Ureter (tissue), 1 donor: ENCODE measurements at places on chromosomes 12 and 14.

GRCh38 chr12:110693731-110694130, 4.8 kb upstream of the HVCN1 start:
- no peak for DNase-seq

- no peak for DNase-seq
Measured at GRCh38 chr14:33539918-33540357, 410.9 kb downstream of the EGLN3 start.

DNA sequence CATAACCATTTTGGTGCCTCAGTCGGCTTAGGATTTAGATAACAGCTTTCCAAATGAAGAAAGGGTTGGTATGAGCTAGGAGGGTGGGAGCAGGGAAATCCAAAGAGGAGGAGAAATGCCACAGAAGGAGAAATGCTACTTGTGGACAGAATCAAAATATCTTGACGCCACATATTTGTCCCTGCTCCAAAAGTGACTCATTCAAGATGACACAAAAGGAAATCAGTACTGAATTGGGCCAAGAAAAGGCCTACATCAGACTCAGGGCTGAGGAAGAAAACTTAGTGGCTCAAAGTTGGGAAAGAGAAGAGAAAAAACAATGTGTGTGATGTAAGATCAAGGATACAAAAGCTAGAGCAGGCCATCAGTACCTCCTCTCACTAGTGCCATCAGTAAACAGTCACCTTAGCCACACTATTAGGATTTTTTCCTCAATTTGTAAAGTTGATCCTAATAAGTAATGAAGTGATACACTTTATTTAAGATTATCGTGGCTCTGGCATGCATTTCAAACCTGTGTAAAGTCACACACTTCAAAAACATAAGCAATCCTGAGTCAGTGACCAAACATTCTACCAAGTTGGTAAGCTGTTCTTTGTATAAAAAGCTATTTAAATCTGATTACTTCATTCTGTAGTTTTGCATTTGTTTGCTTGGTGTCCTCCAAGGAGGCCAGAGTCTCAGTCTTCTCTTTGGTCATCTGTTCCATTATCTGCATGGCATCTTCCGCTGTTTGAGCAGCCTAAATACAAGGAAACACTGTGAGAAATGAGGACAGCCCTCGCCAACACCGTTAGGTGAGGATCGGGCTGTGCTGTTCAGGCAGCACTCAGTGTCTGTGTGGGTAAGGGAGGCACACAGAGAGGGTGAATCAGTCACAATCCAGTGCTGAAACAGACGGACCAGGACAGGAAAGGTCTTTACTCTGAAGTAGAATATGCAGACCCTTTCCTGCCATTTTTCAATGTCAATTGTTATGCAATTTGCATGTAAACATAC, 52.6 kb upstream of the VPS33A start:
- no peak for DNase-seq

DNA sequence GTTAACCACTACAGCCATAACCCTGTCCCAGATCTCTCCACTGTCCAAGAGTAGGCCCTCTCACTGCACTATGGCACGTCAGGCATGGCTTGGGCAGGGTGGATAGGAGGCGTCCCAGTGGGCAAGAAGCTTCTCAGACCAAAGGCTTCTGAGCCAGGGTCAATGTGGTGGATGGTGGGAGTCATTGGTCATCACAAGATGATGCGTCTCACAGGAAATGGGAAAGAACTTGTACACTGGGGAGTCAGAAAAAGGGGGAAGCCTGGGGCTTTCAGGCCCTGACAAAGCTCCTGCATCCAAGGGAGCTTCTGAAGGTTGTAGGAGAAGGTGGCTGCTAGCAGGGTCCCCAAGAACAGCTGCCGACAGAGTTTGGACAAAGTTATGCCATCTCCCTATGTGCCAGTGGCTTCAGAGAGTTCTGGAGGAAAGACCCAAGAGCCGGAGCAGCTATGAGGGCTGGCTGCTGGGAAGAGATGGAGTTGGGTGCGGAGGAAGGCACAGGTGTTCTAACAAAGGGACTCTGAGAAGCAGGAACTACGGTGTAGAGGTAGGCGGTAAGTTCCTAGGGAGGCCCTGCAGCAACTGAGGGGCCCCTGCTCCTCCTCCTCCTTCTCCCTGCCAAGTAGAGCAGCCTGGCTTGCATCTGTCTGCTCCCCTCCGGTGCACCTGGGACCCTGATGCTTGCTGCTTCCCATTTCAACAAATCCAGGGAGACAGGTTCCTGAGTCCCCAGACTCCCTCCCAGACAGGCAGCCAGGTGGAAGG, 81.1 kb downstream of the ARL6IP4 start:
- no peak for DNase-seq

DNA sequence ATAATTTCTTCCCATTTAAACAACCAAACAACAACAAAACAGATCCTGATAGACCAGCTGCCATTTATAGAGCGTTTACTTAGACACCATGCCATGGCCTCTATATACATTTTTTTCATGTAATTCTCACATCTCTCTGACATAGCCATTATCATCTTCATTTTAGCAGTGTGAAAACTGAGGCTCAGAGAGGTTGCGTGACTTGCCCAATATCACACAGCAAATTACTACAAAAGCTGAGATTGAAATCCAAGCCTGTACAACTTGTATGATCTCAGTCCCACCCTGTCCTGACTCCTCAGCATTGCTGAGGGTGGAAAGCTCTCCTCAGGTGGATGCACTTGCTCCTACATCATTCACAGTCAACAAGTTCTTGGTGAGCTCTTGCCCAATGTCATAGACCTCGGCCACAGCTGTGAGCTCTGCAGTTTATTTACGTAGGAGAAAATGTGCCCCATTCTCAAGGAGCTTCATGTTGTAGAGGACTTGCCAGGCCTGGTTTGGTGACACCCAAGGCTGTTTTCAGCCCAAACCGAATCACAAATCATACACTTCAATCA, 55.5 kb downstream of the CRACR2A start:
- DNase-seq = no peak

GRCh38 chr12:108642269-108642870, 8.7 kb upstream of the SELPLG start:
- DNase-seq = no peak

- peak; percentile 78 for DNase-seq
Measured at GRCh38 chr12:123094349-123095077, 56.4 kb downstream of the PITPNM2 start.

GRCh38 chr12:94327809-94328208, 131.9 kb downstream of the CEP83 start:
- DNase-seq = no peak

DNA sequence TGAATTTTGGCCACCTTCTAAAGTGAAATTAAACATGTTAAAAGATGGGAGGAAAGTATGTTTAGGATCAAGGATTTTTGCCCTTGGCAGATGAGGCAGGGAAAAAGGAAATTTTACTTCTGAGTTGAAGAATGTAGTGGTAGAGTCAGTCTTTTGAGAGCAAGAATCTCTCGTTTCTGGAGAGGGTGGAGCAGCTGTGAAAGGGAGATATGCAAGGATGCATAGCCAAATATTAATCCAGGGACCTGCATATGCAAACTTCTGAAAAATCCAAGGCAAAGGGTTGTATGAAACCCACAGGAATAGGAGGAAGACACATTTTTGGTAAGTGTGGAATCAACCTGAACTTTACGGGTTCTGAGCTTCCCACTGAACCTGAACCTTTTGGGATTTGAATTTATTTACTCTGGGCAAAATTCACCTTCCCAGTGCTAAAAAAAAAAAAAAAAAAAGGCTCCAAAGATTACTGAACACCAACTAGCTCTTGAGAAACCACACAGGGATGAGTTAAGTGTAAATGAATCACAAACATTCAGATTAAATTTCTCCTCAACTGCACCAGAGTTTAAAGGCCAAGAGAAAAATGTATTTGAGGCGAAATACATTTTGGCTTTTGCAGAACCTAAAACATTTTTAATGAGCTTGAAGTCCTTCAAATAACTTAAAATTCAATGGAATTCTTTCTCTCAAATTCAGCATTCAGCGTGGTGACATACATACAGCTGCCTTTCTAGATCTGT, 187.1 kb upstream of the CDKN3 start:
- DNase-seq = no peak

DNA sequence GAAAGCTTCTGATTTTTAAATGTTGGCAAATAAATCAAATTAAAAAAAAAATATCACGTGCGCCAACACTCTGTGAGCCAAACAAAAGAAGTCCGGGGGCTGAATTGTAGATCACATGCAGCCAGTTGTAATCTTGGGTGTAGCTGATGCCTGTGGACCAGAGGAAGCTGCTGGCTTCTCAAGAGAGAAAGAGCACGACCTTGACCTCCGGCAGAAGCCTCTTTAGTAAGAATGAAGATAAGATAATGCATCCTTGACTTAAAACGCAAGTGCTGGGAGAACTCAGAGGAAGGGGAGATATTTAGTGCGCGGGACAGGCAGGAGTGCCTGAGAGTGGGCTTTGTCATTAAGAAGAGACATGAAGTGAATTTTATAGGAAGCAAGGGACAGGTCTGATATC, 162.8 kb upstream of the TBX3 start:
- DNase-seq = no peak

GRCh38 chr14:31025367-31026076, at the start of gene AP4S1:
TSS of gene AP4S1 (plus strand) at chr14:31025649. CDS start at chr14:31066197, 40,548 bp downstream.
- peak; percentile 52 for DNase-seq

GRCh38 chr12:112303799-112304198, 78.4 kb downstream of the HECTD4 start:
- DNase-seq = no peak

DNA sequence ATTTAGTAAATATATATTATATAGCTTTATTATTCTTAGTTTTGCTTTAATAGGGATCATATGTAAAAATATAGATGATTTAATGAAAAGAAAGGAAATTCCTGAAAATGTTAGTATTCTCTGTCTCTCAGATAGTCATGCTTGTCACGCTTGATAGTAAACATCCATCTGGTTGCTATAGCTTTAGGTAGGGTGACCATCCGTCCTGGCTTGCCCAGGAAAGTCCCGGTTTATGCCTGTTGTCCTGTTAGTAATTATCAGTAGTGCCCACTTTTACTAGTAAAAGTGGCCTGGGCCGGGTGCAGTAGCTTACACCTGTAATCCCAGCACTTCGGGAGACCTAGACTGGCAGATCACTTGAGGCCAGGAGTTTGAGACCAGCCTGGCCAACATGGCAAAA, 23.8 kb downstream of the CFAP54 start:
- DNase-seq = no peak

- DNase-seq = no peak
Measured at GRCh38 chr12:120944645-120945217, 33.6 kb upstream of the HNF1A start.

DNA sequence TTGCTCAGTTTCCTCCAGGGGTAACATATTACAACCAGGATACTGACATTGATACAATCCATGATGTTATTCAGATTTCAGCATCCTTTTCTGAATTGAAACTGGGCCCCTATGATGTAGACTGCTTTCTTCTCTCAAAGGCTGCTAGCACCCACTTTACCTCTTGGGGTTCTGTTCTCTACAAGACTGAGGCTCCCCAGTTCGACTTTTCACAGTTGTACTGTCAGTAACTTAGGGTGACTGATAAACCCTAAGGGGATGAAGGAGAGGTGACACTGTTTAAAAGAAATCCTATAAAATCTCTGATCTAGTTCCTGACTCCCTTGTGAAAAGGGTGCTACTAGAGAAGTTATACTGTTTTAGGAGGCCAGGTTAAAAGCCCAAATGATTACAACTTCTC, 818 bp downstream of the VPS33A start:
- DNase-seq = no peak

DNA sequence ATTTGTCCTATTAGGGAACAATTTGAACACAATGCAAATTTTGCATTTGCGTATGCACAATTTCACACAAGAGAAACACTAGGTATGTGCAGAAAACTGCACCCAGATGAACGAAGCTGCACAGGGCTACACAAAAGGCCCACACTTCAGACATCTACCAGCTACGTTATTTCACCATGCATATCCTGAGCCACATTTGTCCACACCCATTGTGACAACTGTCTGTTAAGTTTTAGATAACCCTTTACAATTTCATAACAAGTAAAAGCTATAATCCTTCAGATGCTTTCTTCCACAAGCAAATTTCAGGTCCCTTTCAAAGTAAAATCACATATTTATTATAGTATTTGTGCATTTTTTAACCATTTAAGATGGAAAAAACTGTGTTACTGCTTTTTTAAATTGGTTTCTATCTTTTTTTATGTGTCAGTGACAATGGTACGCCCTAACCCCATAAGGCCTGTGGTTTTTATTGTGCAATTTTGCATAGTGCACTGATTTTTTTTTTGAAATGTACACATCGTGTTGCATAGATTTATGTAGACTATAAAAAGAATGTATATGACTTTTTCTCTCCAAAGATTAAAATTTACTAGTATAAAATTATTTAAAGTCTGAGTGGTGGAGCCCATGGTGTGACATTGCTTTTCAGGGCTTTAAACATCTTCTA, 87.8 kb upstream of the BTG1 start:
- DNase-seq = no peak

DNA sequence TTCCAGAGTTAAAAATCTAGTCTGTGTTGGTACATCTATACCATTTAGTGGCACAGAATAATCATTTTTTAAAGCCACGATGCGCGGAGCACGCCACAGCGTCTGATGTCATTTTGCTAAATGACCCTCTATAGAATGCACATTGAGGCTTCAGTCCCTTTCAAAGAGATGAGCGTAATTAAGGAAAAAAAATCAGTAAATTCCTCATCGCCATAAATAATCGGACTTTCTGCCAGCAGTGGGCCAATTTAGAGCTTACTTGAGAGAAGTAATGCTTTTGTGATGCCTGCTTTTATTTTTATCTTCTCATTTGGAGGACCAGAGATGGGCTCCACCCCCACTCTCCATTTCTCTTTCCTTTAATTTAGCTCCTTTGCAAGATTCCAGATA, 4.0 kb downstream of the ASCL1 start:
- DNase-seq = no peak

DNA sequence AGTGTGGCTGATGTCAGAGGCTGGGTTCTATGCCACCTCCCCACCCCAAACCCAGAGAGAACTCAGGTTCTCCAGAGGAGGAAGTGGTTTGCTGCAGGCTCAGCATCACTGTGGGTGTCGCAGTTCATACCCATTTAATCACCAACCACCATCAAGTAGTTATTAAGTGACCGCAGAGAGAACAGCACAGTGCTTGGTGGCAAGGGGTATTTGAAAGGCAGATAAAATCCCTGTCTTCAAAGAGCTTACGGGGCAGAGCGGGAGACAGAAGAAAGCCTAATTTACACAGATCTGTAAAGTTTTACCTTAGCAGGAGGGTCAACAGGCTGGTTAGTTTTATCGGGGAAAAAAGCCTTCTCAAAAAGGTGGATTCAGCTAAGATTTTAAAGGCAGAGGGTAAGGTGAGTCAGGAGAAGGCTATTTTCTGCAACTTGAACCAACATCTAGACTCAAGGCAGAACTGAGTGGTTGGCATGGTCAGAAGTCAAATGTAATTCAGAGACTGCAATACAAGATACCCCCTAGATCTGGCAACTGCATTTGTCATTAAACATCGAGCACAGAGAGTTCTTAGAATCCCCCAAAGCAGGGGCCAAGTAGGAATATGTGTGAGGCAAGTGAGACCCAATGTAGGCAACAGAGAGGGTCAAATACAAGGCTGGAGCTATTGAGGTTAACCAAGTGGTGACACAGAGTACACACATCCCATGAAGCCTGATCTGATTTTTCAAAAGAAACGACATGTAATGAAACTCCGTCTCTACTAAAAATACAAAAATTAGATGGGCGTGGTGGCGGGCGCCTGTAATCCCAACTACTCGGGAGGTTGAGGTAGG, 13.2 kb downstream of the PXN start:
- DNase-seq = no peak

- DNase-seq = no peak
Measured at GRCh38 chr14:103892247-103892646, 36.0 kb upstream of the TDRD9 start.

- no peak for DNase-seq
Measured at GRCh38 chr14:90820958-90821357, 4.7 kb upstream of the TTC7B start.
